Motor neuron (in vitro differentiated cells): ENCODE measurements at places on chromosomes 7 and 10. TPM values are rescaled to one million over a fixed set of nuclear protein-coding genes. Genes with fewer than 3 reads are reported as not detected.

ASB15 gene
- total RNA-seq, result 0.10 TPM in 1 of 2 replicates, not detected in the other

- no peak for ATAC-seq
Observed at GRCh38 chr7:148304456-148304855, 286.1 kb upstream of the C7orf33 start.

GRCh38 chr10:124524991-124525653, 63.5 kb downstream of the LHPP start:
- no peak for ATAC-seq

NKX1-2 gene
- total RNA-seq, result not detected in 2 replicates
